ENCODE measurements at places on chromosomes 7 and 10.

DNA sequence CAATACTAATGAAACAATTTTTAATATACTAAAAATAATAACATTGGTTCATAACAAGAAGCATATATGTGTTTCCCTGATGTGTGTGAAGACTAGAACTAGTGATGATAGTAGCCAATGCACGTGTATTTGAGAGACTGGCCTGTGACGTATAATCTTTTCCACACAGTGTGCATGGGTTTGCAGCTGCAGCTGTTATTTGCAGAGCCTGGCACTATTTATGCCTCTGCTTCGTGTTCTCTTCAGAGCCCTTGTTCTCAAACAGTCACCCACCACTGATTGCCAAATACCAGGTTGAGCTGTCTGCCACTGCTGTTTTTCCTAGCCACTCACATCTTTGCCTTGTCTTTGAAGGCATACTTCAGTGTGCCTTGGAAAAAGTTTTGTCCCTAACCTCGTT is 531.7 kb downstream of the ETV1 start:
- DNase-seq = no peak

DNA sequence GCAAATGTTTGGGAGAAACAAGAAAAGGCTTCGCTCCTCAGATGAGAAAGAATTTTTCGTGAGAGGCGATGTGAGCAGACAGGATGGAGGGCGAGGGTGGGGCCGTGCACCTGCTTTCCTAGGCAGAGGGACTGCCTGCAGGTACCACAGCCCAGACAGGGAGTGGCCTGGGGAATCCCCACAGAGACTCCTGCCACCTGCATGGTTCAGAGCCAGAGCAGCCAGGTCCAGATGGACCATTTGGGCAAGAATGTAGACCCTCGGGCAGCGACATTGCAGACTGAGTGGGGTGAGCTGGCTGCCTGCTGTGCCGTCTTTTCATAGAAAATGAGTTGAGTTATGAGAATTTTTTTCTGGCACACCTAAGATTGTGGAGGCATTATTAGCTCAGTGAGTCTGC is 216.8 kb downstream of the SNX10 start:
- no peak for DNase-seq

DNA sequence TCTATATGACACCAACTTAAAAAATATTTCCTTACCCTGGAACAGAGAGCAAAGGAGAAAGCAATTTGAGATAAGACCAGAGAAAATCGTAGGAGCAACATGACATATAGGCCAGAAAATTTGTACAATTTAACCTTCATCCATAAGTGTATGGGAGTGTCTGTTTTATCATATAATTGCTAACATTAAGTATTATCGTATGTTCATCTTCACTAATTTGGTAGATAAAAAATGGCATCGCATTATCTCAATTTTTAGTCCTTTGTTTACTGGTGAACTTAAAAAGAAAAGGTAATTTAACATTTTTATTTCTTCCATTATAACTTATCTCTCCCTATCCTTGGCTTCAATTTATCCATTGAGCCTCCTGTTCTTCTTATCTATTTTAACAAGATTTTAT is 873.4 kb downstream of the KCNMA1 start:
- no peak for DNase-seq

- no peak for DNase-seq
These were observed 5.8 kb upstream of the FHIP2A start for GRCh38 chr10:114815791-114816190.

DNA sequence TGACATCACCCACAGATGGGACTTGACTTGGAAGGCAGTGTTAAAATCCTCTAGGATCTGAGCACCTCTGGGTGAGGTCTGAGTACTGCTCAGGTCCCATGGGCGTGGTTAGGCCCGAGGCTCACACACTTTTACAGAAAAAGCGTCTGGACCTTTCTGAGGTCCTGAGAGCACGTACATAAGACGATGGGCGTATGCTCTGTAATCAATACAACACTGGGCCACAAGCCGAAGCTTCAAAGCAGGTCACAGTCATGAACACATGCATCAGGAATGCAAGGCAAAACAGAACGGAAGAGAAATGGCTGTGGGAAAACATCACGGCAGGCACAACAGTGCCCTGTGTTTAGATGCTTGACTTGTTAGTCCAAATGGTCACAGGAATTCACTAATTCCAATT is 112.2 kb downstream of the LARP4B start:
- peak; percentile 74 for DNase-seq

DNA sequence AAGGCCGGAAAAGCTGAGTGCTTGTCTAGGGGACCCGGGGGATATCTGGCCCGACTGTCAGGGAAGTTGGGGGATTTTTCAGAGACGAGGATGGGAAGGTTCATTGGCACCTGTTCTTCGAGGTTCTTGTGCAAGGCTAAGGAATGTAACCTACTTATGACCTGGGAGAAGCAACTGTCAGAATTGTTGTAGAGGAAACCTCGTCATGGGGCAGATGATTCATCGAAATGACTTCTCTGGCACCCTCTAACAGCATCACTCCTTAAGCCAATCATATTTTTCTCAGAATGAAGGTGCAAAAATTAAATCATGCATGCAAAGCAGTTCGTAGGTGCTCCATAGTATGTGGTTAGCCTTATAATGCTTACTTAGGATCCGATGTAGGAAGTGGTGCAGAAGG is 58.6 kb downstream of the PLXDC2 start:
- DNase-seq = no peak

GRCh38 chr7:116348346-116348745 is 138.0 kb downstream of the TES start:
- no peak for DNase-seq

DNA sequence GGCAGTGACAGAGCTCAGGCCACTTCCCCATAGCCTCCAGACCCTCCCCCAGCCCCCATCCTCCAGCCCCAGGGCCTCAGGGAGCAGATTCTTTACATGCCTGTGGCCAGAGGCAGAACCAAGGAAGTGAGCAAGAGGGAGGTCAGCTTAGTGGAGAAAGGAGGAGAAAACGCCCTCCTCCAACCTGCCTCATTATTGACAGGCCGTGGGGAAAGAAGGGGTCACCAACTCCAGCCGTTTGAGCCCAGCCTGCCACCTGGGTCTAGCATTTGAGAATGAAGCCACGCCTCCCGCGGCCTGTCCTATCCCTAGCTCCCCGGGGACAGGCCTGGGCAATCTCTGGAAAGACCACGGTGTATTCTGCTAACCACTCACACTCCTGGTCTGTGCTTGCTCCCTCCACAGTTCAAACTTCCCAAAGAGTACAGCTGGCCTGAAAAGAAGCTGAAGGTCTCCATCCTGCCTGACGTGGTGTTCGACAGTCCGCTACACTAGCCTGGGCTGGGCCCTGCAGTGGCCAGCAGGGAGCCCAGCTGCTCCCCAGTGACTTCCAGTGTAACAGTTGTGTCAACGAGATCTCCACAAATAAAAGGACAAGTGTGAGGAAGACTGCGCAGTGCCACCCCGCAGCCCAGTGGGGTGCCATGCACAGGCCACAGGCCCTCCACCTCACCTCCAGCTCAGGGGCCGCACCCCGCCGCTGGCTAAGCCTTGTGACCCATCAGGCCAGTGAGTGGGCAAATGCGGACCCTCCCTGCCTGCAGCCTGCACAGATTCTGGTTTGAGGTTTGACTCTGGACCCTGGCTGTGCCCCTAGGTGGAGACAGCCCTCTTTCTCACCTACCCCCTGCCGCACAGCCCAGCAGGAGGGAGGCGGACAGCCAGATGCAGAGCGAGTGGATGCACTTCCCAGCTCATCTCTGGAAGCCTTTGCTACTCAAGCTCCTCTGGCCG is 14.3 kb upstream of the TRIM8 start:
- peak; percentile 85 for DNase-seq

DNA sequence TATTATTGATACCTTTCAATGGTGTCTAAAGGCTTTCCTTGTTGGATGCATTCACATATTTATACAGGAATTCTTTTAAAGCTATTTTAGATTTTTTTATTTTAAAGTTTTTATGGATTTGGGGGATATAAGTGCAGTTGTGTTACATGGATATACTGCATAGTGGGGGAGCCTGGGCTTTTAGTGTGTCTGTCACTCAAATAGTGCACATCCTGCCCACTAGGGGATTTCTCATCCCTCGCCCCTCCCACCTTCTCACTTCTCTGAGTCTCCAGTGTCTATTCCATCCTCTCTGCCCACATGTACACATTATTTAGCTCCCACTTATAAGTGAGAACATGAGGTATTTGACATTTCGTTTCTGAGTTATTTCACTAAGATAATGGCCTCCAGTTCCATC is 154.0 kb upstream of the MKI67 start:
- DNase-seq = no peak

DNA sequence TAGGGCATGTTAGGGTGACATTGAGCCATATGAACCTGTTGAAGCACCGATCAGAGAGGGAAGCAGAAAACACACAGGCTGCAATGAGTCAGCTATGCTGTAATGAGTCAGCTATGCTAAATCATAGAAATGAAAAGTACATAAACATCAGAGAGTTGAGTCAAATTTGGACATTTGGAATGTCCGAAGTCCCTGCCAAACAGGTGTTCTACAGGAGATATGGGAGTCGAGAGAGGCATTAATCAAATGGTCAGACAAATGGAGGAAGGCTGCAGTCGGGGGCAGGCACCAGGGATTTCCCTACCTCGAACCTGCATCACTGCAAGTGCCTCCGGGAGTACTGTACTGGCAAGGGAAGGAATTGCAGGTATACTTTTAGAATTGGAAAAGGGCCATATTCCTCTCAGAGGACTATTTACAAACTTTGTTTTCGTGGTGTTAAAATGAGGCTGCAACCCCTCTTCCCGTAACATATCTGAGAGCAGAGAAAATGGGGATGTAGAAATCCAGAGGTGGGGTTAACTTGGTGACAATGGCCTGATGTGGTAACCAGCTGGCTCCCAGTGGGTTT is 8.8 kb upstream of the ZC3HAV1 start:
- peak; percentile 46 for DNase-seq

DNA sequence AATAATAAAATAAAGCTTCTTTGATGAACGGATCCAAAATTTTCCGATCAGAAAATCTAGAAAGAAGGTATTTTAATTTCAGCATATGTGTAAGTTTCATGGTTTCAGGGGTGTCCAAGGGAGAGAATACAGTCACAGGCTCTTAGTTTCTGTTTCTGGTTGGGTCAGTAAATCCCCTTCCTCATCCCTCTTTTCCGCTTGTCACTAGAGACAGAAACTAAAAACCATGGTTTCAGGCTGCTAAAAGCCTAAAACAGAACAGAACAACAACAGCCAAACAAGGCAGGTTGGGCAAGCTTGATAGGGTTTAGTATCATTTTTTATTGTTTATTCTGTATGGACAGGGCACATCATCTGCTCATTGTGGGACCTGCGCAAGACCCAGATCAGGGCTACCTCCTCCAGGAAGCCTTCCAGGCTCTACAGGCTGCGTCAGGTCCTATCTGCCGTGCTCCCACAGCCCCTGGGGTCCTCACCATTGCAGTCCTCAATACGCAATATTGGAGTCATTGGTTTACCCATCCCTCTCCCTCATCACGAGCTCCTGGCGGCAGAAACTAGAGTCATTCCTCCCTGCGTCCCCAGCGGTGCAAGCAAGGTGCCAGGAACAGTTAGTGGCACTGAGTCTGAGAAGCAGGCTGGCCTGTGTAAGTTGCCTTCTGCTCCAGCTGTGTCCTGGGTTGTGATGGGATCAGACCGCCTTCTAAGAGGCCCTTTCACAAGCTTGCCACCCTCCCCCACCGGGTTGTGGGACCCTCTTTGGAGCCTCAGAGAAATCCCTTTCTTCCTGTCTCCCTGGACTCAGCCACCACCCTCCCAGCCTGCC is 70.2 kb upstream of the CUX1 start:
- no peak for DNase-seq

DNA sequence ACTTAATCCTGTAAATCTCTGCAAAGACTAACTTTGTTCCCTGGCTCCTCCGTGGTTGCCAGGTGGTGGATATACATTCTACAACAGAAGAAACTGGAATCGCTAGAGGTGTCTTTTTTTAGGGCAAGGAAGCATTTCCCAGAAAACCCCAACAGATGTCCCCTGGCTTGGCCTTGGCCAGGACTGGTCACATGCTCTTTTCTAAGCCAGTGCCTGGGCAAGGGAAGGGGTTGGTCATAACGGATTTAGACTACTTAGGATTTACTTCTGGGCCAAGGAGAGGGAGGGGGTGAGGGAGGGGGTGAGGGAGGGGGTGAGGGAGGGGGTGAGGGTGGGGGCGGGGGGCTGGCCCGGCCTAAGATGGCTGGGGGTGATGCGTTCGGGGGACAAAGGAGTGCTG is 105.7 kb downstream of the SNX10 start:
- no peak for DNase-seq

DNA sequence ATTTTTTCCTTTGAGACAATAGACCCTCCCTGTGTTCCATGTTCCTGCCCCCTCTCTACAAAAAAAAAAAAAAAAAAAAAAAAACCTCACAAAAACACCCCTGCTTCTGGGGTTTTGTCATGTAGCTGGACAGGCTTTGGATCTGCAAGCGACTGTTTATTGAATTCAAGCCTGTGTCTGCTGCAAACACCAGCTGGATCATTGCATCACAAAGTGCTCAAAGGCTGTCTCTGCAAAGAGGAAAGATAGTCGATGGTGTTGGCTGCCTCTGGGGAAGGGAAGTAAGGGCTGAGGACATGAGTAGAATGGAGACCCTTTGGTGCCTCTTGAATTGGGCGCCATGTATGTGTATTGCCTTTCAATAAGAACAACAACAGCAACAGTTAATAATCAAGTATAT is 471.2 kb downstream of the PLXNA4 start:
- no peak for DNase-seq

DNA sequence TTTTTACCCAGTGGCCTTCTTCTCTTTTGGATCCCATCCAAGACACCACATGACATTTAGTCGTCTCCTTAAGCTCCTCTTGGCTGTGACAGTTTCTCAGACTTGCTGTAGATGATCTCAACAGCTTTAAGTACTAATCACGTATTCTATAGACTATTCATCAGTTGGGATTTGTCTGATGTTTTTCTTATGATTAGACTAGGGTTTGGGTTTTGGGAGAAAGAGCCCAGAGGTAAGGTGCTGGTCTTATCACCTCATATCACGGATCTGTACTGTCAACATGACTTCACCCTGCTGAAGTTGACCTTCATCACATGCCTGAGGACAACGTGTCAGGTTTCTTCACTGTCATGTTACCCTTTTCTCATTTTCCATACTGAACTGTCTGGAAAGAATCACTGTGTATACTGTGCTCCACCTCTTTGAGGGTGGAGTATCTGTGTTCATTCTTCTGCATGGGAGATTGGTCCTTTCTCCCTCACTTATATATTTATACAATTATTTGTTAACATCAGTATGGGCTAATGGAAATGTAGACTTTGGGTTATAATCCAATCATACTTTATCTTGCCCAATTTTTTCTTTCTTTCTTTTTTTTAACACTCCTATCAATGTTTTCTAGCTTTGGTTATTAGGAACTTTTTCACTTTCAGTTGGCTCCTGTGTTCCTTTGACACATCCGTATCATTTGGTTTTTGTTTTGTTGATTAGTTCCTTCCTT is 6.4 kb upstream of the HKDC1 start:
- DNase-seq = no peak

Measured in AG08395 (cell line).